ENCODE measurements at places on chromosomes 5 and 9.

- no peak for DNase-seq
Observed at GRCh38 chr5:146032911-146033310, 72.5 kb downstream of the PLAC8L1 start.

- DNase-seq: no peak
Observed at GRCh38 chr5:127400946-127401670, 110.5 kb downstream of the MEGF10 start.

DNA sequence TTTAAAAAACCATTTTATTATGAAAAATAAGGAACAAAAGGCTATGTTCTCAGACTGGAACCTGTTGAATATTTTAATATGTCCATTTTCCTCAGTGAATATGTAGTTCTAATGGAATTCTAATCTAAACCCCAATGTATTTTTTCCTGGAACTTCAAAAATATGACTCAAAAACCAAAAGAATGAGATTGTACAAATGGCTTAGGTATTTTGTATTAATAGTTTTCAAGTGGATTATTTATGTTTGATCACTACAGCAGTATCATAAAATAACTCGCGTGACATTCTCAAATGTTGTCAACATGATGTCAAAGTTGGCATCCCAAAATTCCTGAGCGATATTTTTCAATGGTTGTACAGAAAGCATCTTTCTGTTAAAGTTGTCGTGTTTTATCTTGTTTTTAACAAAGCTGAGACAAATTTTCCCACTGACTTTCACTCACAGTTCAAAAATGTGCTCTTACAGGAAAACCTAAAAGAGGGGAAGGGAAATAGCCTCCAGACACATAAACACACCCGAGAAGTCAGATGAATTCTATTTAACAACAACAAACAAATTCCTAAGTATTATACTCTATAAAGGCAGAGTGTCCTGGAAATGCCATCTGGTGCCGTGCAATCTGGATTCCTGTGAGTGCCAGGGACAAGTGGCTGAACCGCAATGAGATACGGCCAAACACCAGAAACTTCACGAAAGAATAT is 68.1 kb upstream of the TAS2R1 start:
- no peak for DNase-seq

DNA sequence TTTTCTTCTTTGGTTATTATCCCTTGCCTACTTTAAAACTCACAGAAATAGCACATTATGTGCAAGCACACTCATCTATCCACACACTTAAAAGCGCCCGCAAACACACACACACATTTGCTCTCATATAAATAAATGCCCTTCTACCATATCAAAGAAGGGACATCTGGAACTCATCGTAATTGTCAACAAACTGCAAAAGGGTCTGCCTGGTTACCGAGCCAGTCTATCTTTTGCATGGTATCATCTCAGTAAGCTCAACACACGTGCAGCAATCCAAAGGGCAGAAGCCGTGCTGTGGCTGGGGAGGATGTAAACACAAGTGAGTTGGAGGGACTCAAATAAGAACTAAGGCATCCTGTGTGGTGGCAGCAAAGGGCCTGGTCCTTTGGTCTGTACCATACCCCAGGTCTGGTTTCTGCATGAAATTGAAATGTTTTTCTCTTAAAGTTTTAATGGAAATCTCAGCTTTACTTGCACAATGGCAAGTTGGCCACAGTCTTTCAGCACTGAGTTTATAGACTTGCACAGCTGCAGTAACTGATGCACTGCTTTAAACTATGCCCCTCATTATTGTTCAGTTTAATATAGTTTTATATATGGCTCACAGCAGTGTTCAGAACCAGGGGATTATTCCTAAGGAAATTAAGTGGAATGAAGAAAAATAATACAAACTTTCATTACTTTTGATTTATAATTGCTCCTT is 331.0 kb downstream of the ADAMTS6 start:
- no peak for DNase-seq

DNA sequence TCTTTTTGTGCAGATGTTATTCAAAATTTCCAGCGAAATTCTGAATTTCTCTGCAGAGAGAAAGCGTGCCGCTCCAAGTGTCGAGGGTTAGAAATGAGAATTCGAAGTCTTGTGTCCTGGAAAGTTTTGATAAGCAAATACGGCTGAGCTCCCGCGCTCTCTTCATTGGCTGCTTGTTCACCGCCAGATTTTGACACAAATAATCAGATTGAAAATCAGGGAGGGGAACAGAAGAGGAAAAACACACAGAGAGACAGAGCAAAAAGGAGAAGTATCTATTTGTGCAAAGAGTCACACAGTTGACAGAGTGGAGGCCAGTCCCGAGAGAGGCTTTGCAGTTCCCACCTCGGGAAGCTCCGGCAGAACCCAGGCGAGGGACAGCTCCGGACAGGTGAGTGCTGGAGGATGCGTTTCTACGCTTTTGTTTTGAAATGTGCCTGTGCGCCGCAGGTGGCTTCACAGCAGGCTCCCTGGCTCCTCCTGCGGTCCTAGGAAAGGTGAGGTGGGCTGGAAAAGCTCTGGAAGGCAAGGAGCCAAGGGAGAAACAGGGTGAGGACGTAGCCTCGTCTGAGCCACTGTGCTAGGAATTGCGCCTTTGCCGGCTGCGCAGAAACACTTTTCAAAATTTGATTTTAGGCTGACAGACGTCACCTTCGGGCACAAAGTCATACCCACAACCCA is at the start of gene GFI1B:
Gene GFI1B, plus strand, starts transcription at position 244 of the 681 bp plus-strand sequence. CDS start 7,985 bp downstream, outside the sequence.
- no peak for DNase-seq

- no peak for DNase-seq
Observed at GRCh38 chr9:34328500-34328986, 525 bp downstream of the KIF24 start.

- no peak for DNase-seq
Observed at GRCh38 chr5:73947906-73948640, 322.1 kb downstream of the ARHGEF28 start.

DNA sequence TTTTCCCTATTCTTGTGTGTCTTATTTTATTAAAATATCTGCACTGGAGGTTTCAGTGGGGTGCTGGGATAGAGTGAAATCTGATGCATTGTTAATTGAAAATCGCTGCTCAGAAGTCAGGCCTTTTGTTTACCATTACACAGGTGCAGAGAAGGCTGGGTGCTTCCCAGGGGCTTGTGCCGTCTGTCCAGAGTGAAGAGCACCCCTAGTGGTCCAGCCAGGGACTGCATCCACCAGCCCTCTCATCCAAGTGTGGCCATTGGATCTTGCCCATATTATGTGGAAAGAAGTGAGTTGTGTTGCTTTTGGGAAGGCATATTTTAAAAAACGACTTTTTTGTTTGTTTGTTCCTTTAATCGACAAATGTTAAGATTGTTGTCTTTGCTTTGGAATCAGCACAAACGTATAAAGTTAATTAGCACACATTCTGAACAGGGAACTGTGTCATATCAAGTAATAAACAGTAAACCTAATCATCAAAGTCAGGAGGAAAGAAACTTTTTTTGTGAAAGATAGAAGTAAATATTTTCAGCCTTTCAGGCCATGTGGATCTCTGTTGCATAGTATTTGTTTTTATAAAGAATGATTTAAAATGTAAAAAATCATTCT is 315.6 kb downstream of the MTRR start:
- DNase-seq: no peak

DNA sequence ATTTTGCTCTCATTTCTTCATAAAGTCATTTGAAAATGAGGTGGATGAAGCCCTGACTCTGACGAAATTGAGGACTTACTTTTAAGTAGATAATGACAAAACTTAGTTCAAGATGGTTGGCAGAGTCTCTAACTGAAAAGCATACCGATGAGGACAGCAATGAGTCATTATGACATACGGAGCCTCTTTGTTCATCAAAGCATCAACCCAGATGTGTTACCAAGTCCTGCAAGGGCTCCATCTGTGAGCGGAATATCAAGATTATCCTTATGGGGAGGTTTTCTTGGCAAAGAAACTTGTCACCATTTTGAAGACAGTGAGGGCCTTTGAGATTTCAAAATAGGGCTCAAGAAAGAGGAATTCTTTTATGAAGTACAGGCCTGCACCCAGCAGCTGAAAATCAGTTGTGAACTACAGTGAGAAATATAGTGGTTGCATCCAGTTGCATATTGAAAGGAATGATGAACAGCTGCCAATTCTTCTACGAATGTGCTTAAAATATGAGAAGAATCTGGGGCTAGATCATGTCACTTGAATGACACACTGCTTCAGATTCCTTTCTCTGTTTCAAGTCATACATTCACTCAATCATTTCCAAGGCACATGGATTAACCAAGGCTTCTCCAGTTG is 86.6 kb upstream of the SLC24A2 start:
- DNase-seq: no peak

DNA sequence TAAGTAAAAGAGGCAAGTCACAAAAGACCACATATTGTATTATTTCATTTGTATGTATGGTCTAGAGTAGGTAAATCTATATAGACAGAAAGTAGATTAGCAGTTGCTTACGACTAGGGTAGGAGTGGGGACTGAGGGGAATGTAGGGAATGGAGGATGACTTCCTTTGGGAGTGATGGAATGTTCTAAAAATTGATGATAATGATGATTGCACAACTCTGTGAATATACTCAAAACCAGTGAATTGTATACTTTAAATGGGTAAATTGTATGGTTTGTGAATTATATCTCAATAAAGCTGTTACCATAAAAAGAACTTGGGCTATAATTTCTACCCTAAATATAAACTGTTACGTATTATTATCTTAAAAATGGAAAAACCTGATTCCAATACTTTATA is 35.0 kb downstream of the ADAMTS6 start:
- DNase-seq: no peak

GRCh38 chr5:81749192-81749560 is 1.7 kb downstream of the SSBP2 start:
- no peak for DNase-seq

GRCh38 chr5:181255836-181256578 is 4.9 kb downstream of the TRIM52 start:
- DNase-seq: no peak

DNA sequence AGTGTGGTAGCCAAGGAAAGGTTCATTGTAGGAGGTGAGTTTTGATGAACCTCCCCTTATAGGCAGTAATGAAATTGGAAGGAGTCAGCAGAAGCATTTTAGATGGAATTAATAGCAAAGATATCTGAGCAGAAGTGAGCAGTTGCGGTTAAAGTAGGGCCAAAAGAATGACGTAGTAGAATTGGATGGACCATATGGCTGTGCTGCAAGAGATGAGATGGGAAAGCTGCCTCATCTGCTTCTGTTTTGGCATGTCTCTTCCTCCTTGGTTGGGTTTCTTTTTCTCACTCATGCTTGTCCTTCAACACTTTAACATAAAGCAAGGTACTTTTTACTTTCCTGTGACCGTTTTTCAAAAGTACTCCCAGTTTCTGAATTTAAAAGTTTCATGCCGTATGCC is 55.8 kb downstream of the AQP7 start:
- no peak for DNase-seq

- no peak for DNase-seq
Observed at GRCh38 chr5:179218943-179219330, 126.3 kb downstream of the ADAMTS2 start.

DNA sequence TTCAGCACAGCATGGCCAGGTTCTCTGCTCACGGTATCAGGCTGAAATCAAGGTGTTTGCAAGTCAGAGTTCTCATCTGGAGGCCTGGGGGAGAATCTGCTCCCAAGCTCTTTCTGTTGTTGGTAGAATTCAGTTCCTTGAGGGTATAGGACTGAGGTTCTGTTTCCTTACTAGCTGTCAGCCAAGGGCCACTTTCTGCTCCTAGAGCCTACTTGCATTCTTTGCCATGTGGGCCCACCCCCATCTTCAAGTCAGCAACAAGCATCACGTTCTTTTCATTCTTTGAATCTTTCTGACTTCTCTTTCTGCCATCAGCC is 7.4 kb upstream of the CDC42SE2 start:
- DNase-seq: no peak

- DNase-seq: no peak
Observed at GRCh38 chr5:73100109-73100508, 20.3 kb upstream of the TMEM171 start.

- DNase-seq: no peak
Observed at GRCh38 chr5:67976891-67977601, 238.5 kb upstream of the PIK3R1 start.

GRCh38 chr9:71781391-71781790 is 13.1 kb upstream of the CEMIP2 start:
- no peak for DNase-seq

- no peak for DNase-seq
Observed at GRCh38 chr5:53403291-53403690, 77.1 kb upstream of the FST start.

GRCh38 chr9:85302938-85303756 is 438.6 kb downstream of the AGTPBP1 start:
- no peak for DNase-seq

DNA sequence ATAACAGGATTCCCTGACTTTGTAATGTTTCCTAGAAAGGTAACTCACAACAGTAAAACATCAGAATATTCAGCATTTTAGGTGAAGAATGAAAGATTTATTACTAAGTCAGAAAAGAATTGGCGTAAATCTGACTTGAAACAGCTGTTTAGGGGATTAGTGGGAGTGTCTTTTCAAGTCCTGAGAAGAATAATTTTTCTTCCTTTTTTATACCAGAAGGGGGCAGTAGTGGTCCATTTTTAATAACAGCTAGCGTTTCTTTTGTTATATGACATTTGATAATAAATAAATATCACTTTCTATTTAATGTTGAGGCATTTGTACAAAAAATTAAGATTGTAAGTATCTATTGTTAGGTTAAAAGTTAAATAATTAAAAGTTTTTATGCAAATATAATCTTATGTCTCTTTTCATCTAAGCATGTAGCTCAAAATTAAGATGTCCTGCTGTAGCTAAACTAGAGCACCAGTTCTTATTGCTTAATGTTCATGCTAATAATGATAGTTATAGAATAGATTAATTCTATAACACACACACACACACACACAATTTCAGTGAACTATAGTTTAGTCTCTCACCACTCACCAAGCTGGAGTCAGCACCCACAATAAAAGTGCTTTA is 258.7 kb upstream of the ARRDC3 start:
- no peak for DNase-seq

DNA sequence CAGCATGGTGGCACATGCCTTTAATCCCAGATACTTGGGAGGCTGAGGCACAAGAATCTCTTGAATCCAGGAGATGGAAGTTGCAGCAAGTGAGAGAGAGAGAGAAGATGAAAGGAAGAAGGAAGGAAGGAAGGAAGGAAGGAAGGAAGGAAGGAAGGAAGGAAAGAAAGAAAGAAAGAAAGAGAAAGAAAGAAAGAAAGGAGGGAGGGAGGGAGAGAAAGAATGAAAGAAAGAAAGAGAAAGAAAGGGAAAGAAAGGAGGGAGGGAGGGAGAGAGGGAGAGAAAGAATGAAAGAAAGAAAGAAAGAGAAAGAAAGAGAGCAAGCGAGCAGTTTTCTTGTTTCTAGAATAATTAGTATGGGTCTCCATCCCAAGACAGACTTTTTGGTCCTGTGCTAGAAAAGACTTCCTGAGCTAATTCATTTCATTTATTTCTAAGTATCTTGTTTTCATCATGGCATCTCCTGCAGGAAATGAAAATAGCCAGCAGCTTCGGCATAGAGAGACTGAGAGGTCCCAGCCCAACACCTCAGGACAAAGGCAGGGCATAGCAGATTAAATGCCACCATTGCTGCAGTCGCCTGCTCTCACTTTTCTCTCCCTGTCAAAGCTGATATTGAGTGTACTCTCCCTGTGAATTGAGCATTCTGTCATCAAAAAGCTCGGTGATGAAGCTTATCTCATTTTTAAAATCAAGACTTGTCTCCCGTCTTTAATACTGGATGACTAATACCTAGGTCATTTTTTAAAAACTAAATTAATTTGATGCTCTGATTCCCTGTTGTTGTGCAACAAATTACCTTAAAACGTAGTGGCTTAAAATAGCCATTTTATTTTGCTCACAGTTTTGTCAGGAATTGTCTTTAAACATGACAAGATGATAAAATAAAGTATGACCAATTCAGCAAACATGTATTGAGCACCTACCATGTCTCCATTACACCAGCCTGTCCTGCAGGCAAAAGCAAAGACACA is 91.8 kb upstream of the ADRA1B start:
- DNase-seq: no peak

All from lower leg skin (tissue), 4 donors.